Central memory CD8-positive, alpha-beta T cell (primary cell): ENCODE measurements at places on chromosomes 4 and X.

DNA sequence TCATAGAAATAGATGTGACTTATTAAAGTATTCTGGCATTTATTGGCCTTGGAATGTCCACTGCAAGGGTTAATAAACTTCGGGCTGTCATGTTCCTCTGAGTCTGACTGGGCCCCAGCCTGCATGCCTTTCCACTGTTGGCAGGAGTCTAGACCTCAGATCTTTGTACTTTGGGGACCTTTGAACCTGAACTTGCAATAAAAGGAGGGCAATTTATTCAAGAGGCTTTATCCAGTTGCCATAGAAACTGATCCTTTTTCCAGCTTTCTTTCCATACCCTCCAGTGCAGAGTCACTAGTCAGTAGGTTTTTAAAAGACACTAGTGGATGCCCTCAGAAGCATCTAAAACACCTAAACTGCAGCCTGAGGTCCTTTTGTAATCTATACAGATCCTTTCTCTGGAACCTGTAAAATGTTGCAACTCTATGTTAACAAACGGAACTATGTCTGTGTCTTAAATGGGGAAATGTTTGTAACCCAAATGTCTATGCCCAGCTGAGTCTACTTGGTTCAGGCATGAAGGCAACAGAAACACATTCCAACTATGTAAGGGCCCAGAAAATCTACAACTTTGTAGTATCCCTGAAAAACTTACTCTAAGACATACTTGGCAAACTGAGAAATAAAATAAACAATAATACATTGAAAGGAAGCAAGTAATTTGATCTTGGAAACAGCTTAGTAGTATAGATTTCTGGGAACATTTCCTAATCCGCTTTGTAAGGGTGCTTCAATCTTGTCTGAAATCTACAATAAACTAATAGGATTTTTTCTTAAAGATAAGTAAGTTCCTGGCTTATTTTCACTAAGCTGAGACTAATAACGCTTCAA, 41.5 kb downstream of the SOWAHB start:
- no peak for DNase-seq

DNA sequence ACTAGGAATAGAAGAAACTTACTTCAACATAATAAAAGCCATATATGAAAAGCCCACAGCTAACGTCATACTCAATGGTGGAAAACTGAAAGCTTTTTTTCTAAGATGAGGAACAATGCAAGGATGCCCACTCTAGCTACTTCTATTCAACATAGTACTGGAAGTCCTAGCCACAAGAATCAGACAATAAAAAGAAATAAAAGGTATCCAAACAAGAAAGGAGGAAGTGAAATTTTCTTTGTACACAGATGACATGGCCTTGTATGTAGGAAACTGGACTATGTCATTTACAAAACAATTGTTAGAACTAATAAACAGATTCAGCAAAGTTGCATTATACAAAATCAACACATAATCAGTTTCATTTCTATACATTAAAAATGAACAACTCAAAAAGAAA, 25.5 kb upstream of the NXT2 start:
- no peak for DNase-seq

DNA sequence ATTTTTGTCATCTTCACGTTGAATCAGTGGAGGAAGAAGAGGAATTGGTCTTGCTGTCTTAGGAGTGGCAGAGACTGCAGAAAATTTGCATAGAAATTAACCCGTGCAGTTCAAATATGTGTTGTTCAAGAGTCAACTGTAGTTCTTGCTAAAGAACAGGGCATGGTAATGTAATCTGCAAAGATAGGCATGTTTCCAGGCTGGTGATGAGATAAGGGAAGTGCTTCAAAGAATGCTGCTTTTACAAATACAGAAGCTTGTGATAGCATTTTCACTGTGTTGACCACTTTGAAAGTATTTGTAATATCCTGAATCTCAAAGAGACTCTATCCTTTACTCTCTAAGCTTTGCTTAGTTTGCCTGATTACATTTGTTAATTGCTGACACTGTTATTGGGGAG, 60.1 kb downstream of the PRRG1 start:
- DNase-seq, result no peak

- DNase-seq, result no peak
Measured at GRCh38 chrX:69029771-69030170, 135.5 kb downstream of the PJA1 start.

DNA sequence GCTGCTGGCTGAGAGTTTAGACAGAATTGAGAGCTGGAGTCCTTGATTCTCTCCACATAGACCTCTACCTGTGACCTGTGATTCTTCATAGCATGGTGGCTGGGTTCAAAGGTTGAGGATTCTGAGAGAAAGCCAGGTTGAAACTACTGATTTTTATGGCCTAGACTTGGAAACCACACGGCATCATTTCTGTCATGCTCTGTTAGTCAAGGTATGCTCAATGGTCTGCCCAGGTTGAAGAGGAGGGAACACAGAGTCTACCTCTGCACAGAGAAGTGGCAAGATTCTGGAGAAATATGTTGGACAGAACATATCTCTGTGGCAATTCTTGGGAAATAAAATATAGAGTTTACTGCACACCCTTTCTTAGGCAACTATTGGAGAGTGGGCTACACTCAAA, 57.2 kb upstream of the CXorf66 start:
- DNase-seq, result no peak

GRCh38 chr4:89563431-89563830, 255.8 kb upstream of the GPRIN3 start:
- no peak for DNase-seq

GRCh38 chrX:44290718-44291117, 52.8 kb downstream of the EFHC2 start:
- no peak for DNase-seq

GRCh38 chr4:102455750-102456149, 45.4 kb upstream of the NFKB1 start:
- DNase-seq, result no peak

- no peak for DNase-seq
Measured at GRCh38 chrX:69987691-69988090, 62.0 kb downstream of the AWAT2 start.

GRCh38 chrX:8738588-8739189, 6.8 kb upstream of the ANOS1 start:
- DNase-seq, result no peak

- no peak for DNase-seq
Measured at GRCh38 chr4:110840221-110840654, 217.4 kb upstream of the PITX2 start.

GRCh38 chrX:71198066-71198465, 25.0 kb upstream of the GJB1 start:
- DNase-seq, result no peak

GRCh38 chr4:27648416-27648815, 787.8 kb downstream of the STIM2 start:
- DNase-seq, result no peak

DNA sequence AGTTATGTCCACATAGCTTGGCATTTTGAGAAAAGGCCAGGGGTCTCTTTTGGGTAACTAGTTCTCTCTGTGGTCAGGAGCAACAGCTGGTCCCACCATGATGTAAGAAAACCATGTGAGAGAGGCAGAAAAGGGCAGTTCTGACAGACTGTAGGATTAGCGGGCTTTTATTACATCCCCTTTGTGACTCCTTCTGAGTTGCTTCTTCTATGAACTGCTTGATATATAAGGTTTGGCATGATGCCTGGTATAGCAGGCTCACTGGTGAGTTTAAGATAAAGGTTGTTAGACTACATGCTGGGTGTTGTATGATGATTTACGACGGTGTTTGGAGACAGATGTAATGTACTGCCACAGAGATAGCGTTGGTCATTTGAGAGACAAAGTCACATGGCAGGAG, 2308.1 kb upstream of the AGA start:
- DNase-seq, result no peak

DNA sequence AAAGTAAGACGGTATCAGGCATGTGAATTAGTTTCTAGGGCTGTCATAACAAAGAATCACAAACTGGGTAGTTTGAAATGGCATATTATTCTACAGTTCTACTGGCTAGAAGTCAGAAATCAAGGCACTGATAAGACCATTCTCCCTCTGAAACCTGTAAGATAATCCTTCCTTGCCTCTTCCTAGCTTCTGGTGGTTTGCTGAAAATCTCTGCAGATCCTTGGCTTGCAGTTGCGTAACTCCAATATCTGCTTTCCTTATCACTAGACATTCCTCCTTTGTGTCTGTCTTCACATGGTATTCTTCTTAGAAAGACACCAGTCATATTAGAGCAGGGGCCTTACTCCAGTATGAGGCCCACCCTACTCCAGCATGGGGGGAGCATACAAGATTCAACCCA, 19.6 kb upstream of the LCORL start:
- DNase-seq, result no peak

GRCh38 chr4:172652369-172652768, 516.2 kb upstream of the GALNT7 start:
- no peak for DNase-seq

- no peak for DNase-seq
Measured at GRCh38 chr4:32226204-32226603, 1506.0 kb downstream of the PCDH7 start.
